ENCODE measurements at places on chromosomes 11 and 22. TPM values are rescaled to one million over a fixed set of nuclear protein-coding genes. Genes with fewer than 3 reads are reported as not detected.

The SLC22A6 gene
- total RNA-seq = not detected

The TTC28 gene
- 4.1 TPM for total RNA-seq

The RTN4R gene
- total RNA-seq = 12.2 TPM

The PITPNM1 gene
- 79.8 TPM for total RNA-seq

The SOX6 gene
- not detected for total RNA-seq

The P4HA3 gene
- 2.0 TPM for total RNA-seq

The SCARF2 gene
- total RNA-seq = 5.4 TPM

The VSTM5 gene
- total RNA-seq = 15.6 TPM

The TPBGL gene
- total RNA-seq = not detected

The ALDH3B1 gene
- 28.1 TPM for total RNA-seq

The DDI1 gene
- total RNA-seq = not detected

The CRYBA4 gene
- total RNA-seq = not detected

The OR2AG2 gene
- not detected for total RNA-seq

The CALCA gene
- not detected for total RNA-seq

The SYCE3 gene
- total RNA-seq = 1.3 TPM

The RASSF10 gene
- not detected for total RNA-seq

The GGTLC2 gene
- not detected for total RNA-seq

The CCDC116 gene
- total RNA-seq = not detected

The AGBL2 gene
- total RNA-seq = not detected

The OR8G5 gene
- total RNA-seq = 0.46 TPM

The OR52N1 gene
- not detected for total RNA-seq

The CD3D gene
- total RNA-seq = not detected

The SYT7 gene
- 23.2 TPM for total RNA-seq

The LIF gene
- 71.6 TPM for total RNA-seq

The DEUP1 gene
- total RNA-seq = 0.26 TPM

The TSPAN32 gene
- total RNA-seq = not detected

The SLC22A9 gene
- total RNA-seq = not detected

The OR6T1 gene
- total RNA-seq = not detected

The C11orf65 gene
- 2.7 TPM for total RNA-seq

The LRRC32 gene
- total RNA-seq = not detected

The C1QTNF4 gene
- not detected for total RNA-seq

The CCDC157 gene
- total RNA-seq = 1.5 TPM

The ARCN1 gene
- 132 TPM for total RNA-seq

The SERPIND1 gene
- total RNA-seq = 3.0 TPM

The MFNG gene
- 1.7 TPM for total RNA-seq

The DEFB131B gene
- not detected for total RNA-seq

The GAB4 gene
- not detected for total RNA-seq
